Mesothelial cell of epicardium (in vitro differentiated cells): ENCODE measurements at places on chromosomes 12 and 14. TPM values are rescaled to one million over a fixed set of nuclear protein-coding genes. Genes with fewer than 3 reads are reported as not detected.

CRACR2A gene
- 1.0 to 1.2 TPM (median 1.1 TPM) in 3 replicates for total RNA-seq

FGF6 gene
- not detected in 3 replicates for total RNA-seq

PLEKHD1 gene
- 0.20 to 0.24 TPM (median 0.20 TPM) in 3 replicates for total RNA-seq

SLC39A5 gene
- total RNA-seq, result 0.76 to 1.3 TPM (median 1.1 TPM) in 3 replicates

ARHGEF40 gene
- total RNA-seq, result 83.2 to 96.2 TPM (median 83.5 TPM) in 3 replicates

KLHDC1 gene
- 4.9 to 6.6 TPM (median 6.6 TPM) in 3 replicates for total RNA-seq

ENO2 gene
- total RNA-seq, result 30.2 to 30.7 TPM (median 30.2 TPM) in 3 replicates

P2RX7 gene
- 0.40 to 0.75 TPM (median 0.50 TPM) in 3 replicates for total RNA-seq

NRL gene
- 1.5 to 2.0 TPM (median 1.8 TPM) in 3 replicates for total RNA-seq

- H3K36me3 ChIP-seq, result no peaks in the 10 kb centered on the region
- H3K27ac ChIP-seq, result no peak overlapping the region
- no peak for DNase-seq
- H3K4me3 ChIP-seq, result no peak overlapping the region
- peaks cover 9% of the 10 kb centered on the region for H3K4me1 ChIP-seq
These were observed 269.9 kb upstream of the PLEKHG7 start for GRCh38 chr12:92432724-92433441.

GRCh38 chr14:103883263-103883523 lies 35.8 kb upstream of the PPP1R13B start:
- no peaks in the 10 kb centered on the region for H3K36me3 ChIP-seq
- no peaks in the 10 kb centered on the region for H3K27me3 ChIP-seq
- peaks cover 17% of the 10 kb centered on the region for H3K4me1 ChIP-seq
- no peak overlapping the region for H3K27ac ChIP-seq
- H3K4me3 ChIP-seq, result no peak overlapping the region

DNA sequence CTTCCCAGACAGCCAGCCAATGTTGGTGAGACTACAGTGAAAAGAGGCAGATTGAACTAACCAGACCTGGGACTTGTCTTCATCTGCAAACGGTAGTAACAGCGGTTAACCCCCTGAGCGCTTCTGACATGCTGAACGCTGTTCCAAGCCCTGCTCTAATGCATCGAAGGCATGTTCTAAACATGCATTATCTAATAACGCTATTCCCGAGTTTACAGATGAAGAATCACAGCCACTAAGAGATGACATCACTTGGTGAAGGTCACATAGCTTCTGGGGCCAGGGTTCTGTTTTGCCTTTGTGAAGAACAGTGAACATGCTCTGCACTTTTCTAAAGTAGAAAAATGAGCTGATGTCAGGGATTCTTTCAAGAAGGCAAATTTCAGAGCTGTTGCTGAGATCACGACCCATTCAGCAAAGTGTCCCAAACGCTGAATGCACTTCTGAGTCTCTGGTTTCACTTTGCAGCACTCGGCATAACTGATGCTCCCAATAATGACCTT lies 56.0 kb downstream of the FOS start:
- no peaks in the 10 kb centered on the region for H3K36me3 ChIP-seq
- no peak for DNase-seq
- no peak overlapping the region for H3K27ac ChIP-seq
- H3K4me3 ChIP-seq, result no peak overlapping the region
- peaks cover 9% of the 10 kb centered on the region for H3K4me1 ChIP-seq
- no peaks in the 10 kb centered on the region for H3K27me3 ChIP-seq

- DNase-seq, result no peak
- no peak overlapping the region for H3K4me3 ChIP-seq
- no peaks in the 10 kb centered on the region for H3K36me3 ChIP-seq
- H3K27me3 ChIP-seq, result peaks cover 75% of the 10 kb centered on the region
- H3K4me1 ChIP-seq, result peaks cover 32% of the 10 kb centered on the region
These were observed 4.8 kb upstream of the LMO3 start for GRCh38 chr12:16610743-16611142.

- no peak overlapping the region for H3K27ac ChIP-seq
- no peak for DNase-seq
- H3K27me3 ChIP-seq, result peaks cover 4% of the 10 kb centered on the region
- H3K36me3 ChIP-seq, result no peaks in the 10 kb centered on the region
- H3K4me1 ChIP-seq, result no peaks in the 10 kb centered on the region
- no peak overlapping the region for H3K4me3 ChIP-seq
These were observed 139.9 kb downstream of the ADGRD1 start for GRCh38 chr12:131093604-131093955.

GRCh38 chr12:5269846-5270245 lies 162.1 kb upstream of the NTF3 start:
- H3K4me1 ChIP-seq, result no peaks in the 10 kb centered on the region
- DNase-seq, result no peak
- no peak overlapping the region for H3K27ac ChIP-seq

- no peaks in the 10 kb centered on the region for H3K36me3 ChIP-seq
- no peak overlapping the region for H3K27ac ChIP-seq
- no peaks in the 10 kb centered on the region for H3K27me3 ChIP-seq
These were observed 63.3 kb upstream of the CDKN3 start for GRCh38 chr14:54333511-54333910.

DNA sequence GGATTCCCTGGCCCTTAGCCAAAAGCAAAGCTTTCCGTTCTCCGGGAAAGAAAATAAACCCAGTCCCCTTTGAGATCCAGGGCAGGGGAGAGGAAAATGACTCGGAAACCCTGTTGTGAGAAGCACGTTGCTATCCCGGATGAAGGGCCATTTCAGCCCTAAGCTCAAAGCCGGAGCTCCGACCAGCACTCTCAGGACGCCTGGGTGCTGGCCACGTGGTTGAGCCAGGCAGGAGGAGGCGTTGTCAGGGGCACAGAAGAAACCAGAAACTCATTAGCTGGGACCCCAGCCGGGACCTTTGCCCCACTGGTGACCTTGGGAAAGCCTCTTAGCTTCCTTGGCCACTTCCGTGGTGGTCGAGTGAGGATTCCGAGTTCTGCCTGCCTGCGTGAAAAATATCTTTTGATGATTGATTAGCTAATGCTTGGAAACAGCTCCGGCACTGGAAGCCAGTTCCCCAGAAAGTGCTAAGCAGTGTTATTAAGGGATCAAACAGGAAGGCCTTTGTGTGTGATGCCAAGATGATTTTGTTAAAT lies 57.6 kb upstream of the FZD10 start:
- peak overlapping the region; percentile 51 for H3K4me3 ChIP-seq
- peak overlapping the region; percentile 49 for H3K27ac ChIP-seq
- peaks cover 28% of the 10 kb centered on the region for H3K4me1 ChIP-seq
- no peaks in the 10 kb centered on the region for H3K36me3 ChIP-seq
- DNase-seq, result no peak

GRCh38 chr12:110545812-110546211 lies 37.3 kb downstream of the PPTC7 start:
- DNase-seq, result no peak
- H3K27ac ChIP-seq, result no peak overlapping the region
- peaks cover 12% of the 10 kb centered on the region for H3K36me3 ChIP-seq
- no peaks in the 10 kb centered on the region for H3K27me3 ChIP-seq
- H3K4me1 ChIP-seq, result peaks cover 13% of the 10 kb centered on the region
- H3K4me3 ChIP-seq, result no peak overlapping the region

DNA sequence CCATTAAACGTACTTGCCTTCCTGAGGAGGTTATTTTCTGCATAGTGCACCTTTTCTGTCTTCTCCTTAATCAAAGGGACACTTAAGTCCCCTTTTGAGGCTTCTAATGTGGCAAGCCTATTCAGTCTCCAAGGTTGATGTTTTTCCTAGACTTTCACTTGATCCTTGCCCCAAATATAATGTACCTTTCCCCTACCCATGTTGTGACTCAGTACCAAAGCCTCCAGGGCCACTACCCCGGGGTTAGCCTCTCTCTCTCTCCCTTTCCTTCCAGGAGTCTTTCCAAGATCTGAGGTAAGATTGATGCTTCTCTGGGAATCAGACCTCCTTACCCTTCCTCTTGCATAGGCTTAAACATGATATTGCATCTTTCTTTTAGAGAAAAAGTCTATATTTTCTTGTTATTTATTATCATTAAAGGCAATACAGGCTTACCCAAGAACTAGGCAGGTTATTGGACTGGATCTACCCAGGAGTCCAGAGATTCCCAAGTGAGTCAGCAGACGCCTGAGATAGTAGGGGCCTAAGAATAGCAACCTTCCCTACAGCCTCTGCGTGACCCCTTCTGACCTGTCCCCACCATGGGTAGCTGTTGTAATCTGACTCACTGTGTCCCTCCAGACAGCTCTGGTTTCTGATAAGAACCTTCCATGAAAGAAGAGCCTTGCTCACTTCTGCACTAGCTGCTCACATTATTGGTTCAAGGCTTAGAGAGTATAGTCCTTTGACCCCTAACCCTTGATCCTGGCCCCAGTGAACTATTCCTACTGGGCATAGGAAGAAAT lies 172.9 kb downstream of the ZFP36L1 start:
- no peak overlapping the region for H3K27ac ChIP-seq
- H3K4me3 ChIP-seq, result no peak overlapping the region
- H3K27me3 ChIP-seq, result no peaks in the 10 kb centered on the region
- peaks cover 17% of the 10 kb centered on the region for H3K4me1 ChIP-seq
- peaks cover 47% of the 10 kb centered on the region for H3K36me3 ChIP-seq
- DNase-seq, result no peak

- no peak overlapping the region for H3K4me3 ChIP-seq
- no peak overlapping the region for H3K27ac ChIP-seq
- H3K36me3 ChIP-seq, result no peaks in the 10 kb centered on the region
- peaks cover 25% of the 10 kb centered on the region for H3K27me3 ChIP-seq
- DNase-seq, result no peak
These were observed 6.0 kb upstream of the GTSF1 start for GRCh38 chr12:54479421-54479820.

- H3K27ac ChIP-seq, result no peak overlapping the region
- no peak overlapping the region for H3K4me3 ChIP-seq
- H3K27me3 ChIP-seq, result no peaks in the 10 kb centered on the region
- no peak for DNase-seq
- H3K36me3 ChIP-seq, result no peaks in the 10 kb centered on the region
These were observed 9.6 kb downstream of the BICDL1 start for GRCh38 chr12:119998471-119999245.

GRCh38 chr14:88333036-88333435 lies 10.0 kb upstream of the KCNK10 start:
- H3K27ac ChIP-seq, result no peak overlapping the region
- H3K36me3 ChIP-seq, result no peaks in the 10 kb centered on the region
- DNase-seq, result no peak
- H3K27me3 ChIP-seq, result peaks cover 62% of the 10 kb centered on the region
- no peak overlapping the region for H3K4me3 ChIP-seq
